ENCODE measurements at places on chromosomes 1 and 21. TPM values are rescaled to one million over a fixed set of nuclear protein-coding genes. Genes with fewer than 3 reads are reported as not detected.

TRNP1 gene
- total RNA-seq = 1.6 TPM

DNA sequence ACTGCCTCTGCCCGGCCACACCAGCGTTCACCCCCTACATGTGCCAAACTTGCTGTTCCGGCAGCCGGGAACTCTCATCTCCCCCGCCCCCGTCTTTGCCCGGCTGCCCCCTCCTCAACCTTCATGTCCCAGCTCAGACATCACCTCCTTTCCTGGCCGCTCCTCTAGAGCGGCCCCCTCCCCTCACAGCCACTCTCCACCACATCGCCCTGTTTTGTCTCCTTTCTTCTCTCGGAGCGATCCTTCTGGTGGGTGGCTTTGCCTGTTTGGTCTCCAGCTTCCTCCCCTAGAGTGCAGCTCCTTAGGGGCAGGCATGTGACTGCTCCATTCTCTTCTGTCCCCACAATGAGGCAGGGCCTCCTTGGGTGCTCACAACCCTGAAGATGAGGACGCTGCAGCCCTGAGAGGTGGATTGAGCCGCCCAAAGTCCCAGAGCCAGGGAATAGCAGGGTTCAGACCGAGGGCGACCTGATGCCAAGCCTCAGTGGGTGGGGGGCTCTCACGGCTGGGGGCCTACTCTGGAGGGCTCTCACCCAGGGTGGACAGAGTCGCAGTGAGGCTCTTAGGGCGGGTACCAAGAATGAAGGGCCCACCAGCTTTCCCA, 44.9 kb upstream of the ECE1 start:
- no peak for DNase-seq

ZSCAN20 gene
- 7.5 TPM for total RNA-seq

TMOD4 gene
- total RNA-seq = not detected

DNA sequence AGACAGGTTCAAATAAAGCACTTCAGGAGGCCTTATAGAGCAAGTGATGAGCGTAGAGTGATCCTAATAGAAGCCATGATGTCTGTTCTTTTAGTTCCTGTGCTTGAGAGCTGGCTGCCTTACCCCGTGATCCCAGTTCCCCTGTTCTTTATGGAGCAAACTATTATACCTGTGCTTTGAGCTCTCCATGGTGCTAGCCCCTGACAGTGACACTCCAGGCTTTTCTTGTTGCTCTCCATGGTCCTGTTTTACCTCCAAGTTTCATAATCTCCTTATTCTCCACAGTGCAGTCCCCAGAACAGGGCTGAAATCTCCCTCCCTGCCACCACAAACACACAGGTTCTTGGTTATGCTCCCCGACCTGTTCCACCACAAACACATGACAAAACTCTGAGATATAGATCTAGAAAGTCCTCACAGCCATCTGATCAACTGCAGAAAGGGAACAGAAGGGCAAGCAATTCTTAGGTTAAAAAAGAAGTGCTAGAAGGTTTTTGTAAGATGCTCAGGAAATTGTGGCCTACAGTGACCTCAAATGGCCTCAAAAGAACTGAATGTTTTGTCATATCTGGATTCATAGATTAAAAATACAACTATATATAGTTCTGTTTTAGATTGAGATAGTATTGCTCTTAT, 6.0 kb downstream of the CADM3 start:
- no peak for DNase-seq

CFAP141 gene
- total RNA-seq = not detected

GRCh38 chr1:72830606-72831390, 548.5 kb upstream of the NEGR1 start:
- no peak for DNase-seq

GRCh38 chr1:89260566-89261255, 11.9 kb downstream of the GBP5 start:
- no peak for DNase-seq

DNA sequence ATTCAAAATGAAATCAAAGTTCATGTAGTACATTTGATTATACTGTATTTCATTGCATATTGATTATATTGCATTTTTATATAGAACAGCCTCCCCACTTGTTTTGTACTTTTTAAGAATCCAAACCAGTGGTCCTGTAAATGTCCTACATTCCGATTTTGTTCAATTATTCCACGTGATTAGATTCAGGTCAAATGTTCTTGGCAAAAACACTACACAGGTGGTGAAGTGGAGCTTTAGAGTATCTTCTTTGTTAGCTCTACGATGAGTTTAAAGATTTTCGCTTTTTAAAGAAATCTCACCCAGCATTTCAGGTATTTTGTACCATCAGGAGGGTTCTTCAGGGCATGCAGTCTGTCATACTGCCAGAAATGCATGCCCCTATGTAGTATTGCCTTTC, 120.6 kb downstream of the TRIM33 start:
- no peak for DNase-seq

DNA sequence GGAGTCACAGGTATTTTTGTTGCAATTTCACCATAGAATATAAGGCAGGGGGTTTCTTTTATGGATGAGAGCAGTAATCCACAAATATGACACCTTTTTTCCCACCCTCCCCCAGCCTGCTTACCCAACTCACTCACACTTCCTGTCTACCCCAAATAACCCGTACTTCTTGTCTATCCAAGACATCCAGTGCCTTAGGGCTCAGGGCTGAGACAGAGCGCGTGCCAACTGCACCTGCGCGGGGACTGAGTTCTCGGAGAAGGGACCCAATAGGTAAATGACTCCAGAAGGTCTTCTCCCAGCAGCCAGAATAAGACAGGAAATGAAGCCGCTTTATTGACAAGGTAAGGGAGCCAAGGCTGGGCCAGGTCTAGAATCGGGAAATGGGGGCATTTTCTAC, 369.1 kb downstream of the SIPA1L2 start:
- peak; percentile 60 for DNase-seq

DNA sequence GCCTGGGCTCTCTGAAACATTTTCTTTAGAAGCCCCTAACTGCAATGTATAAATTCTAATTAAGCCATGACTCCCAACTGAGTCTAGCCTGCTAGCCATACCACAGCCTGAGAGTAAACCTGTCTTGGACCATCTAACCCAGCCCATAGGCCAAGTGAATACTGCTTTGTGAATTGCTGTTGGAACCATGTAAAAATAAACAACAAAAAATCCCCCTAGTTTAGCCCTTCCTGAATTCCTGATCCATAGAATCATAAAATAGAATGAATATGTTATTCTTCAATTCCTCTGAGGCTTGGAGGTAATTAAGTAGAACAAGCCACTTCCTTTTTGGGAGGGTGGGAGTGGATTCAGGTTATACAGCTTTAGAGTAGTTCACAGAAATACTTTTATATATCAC, 1496.4 kb downstream of the MRPL39 start:
- DNase-seq = no peak

GRCh38 chr1:198936371-198937083, 297.7 kb downstream of the PTPRC start:
- DNase-seq = no peak

- no peak for DNase-seq
These were observed 17.4 kb downstream of the KIAA0319L start for GRCh38 chr1:35539824-35540261.
